ENCODE measurements at places on chromosomes 13 and 19.

- no peak for DNase-seq
Observed at GRCh38 chr19:2446381-2446780, 10.4 kb downstream of the LMNB2 start.

DNA sequence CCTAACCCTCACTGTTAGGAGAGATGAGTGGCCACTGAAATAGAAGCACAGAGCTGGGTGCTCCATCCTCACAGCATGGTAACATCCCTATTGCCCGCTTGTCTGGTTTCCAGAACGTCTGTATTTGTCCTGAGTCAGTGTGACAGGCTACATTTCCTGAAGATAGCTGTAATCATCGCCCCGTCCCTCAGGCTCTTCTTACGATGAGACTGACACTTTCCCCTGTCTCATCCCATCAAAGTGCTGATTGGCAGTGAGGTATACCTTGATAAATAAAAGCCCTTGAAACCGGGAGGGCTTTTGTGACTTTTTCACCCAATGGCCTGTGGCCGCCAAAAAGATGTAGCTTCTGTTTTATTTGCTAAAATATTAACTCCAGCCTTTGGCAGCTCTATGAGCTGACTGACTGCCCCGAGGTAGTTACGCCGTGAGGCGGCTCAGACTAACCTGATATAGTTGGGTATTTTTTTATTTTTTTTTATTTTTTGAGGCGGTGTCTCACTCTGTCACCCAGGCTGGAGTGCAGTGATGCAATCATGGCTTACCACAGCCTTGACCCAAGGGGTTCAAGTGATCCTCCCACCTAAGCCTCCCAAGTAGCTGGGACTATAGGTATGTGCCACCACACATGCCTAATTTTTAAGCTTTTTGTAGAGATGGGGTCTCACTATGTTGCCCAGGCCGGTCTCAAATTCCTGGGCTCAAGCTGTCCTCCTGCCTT is 5.7 kb upstream of the LRRC4B start:
- DNase-seq: no peak

DNA sequence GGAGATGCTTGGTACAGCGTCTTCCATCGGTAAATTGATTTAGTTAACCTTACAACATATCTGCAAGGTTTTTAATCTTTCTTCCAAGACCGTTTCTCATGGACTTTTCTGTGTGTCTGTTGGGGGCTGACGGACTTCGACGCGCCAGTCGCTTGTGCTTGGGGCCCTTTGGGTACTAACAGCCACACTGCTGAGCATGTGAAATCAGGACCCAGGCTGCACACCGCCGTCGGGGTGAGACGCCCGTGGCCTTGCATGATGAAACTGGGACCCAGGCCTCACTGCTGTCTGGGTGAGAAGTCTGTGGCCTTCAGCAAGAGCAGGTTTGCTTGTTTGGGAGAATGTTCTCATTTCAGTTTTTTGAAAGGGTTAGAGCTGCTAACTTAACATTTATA is 9.8 kb downstream of the ATP4B start:
- no peak for DNase-seq

GRCh38 chr13:66778461-66778860 is 451.7 kb downstream of the PCDH9 start:
- no peak for DNase-seq

- DNase-seq: peak; percentile 98
Observed at GRCh38 chr19:58554494-58555368, at the start of gene CHMP2A. Gene CHMP2A, minus strand, starts transcription at chr19:58555105. Its CDS starts 893 bp downstream, at chr19:58554212.

Measured in activated T-cell treated with anti-CD3 and anti-CD28 coated beads for 48 hours (primary cell).